Tracheal epithelial cell (primary cell): ENCODE measurements at places on chromosomes 3 and 15. TPM values are rescaled to one million over a fixed set of nuclear protein-coding genes. Genes with fewer than 3 reads are reported as not detected.

COL6A5 gene
- total RNA-seq: not detected in 2 replicates

ITIH1 gene
- total RNA-seq: not detected in 2 replicates

CASR gene
- under 0.01 TPM in 1 of 2 replicates, not detected in the other for total RNA-seq

ROBO1 gene
- total RNA-seq: 25.4 and 32.3 TPM in 2 replicates

VPS18 gene
- total RNA-seq: 24.7 and 48.0 TPM in 2 replicates

CKMT1B gene
- 10.4 and 11.8 TPM in 2 replicates for total RNA-seq

CPNE4 gene
- total RNA-seq: 0.24 TPM in 1 of 2 replicates, not detected in the other

PLA2G4F gene
- 3.9 and 17.1 TPM in 2 replicates for total RNA-seq
